ENCODE measurements at places on chromosomes 4 and X.

DNA sequence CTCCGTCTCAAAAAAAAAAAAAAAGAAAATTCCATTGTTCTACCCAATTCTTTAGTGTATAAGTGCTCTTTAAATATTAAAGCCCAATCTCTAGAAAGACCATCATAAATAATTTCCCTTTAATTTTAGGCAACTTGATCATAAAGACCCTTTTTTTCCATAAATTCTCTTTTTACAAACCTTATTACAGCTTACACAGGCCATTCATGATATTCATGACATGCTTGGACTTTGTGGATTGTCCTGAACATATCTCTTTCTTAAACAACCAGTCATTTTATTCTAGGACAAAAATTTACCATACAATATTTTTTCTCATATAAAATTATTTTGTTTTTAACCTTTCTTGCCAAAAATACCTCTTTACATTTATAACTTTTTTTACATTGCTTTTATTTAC lies 30.5 kb downstream of the TLR8 start:
- DNase-seq, result no peak

DNA sequence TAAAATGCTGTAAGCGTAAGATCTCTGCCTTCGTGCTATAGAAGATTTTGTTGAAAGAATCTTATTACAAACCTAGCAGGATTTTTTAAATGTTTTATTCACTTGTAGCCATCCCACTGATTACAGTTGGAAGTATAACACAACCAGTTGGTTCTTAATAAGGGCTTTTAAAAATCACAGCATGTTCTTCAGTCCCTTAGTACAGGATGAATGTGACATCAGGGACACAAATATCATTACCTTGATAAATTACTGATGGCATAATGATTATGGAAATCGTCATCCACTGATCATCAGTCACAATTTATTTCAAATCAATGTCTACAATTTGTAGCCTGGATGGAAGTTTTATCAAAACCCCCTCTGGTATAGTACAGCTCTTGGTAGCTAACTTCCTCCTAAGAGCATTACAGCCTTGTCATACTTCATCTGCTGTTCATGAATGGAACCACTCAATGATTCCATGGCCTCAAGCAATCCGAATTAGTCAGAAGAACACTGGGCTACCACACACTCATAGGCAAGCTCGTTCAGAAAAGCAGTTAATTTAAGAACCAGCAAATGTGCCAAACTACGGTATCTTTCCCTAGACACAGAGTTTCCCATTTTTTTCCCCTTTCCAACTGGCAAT lies 389.2 kb upstream of the TENM3 start:
- no peak for DNase-seq

DNA sequence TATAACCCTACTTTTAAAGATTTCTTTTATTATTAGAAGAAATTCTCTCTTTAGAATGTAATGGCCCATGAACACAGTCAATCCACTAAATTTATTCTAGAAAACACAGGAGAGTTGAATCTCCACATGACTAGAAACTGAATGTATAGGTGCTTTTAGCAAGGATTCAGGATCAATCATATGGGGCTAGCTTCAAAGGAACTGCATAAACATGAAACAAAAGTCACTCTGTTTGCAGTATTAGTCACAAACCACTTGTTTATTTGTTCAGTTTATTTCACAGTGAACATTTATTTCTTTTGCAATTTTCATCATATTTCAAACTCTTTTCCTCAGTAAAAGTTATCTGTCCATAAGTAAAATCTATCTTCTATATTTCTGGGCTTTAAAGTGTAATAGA lies 1604.6 kb downstream of the PCDH18 start:
- no peak for DNase-seq

DNA sequence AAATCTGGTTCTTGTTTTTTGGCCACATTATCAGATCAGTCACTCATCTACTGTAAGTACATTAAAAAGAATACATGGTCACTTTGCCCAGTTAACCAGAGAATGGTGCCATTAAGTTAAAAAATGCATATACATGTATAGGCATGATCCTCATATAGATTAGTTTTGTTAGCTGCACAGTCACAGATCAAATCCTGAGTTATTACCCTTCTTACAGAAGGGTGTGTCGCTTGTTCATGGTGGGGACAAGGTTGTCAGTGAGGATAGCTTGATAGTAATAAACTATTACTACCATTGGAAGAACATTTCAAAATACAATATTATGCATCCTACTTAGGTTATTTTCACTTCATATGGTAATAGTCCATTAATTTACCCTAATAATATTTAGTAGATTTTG lies 48.5 kb downstream of the GALNT7 start:
- no peak for DNase-seq

DNA sequence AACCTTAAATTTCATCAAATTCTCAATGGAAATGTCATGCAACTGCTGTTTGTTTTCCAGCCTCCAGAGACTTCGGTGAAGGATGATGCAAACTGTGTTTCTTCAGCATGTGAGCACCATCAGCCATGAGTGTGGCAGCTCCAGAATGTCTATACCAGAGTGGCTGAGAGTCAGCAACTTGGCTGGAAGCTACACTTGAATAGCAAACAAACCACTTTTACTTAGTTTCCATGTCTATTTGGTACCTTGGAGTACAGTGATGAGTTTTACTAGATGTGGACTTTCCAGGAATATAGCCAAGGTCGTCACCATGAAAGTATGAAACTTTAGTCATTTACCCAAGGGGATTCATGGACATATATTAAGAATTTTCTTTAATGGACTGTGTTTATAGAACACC lies 4.3 kb upstream of the IL21 start:
- no peak for DNase-seq

DNA sequence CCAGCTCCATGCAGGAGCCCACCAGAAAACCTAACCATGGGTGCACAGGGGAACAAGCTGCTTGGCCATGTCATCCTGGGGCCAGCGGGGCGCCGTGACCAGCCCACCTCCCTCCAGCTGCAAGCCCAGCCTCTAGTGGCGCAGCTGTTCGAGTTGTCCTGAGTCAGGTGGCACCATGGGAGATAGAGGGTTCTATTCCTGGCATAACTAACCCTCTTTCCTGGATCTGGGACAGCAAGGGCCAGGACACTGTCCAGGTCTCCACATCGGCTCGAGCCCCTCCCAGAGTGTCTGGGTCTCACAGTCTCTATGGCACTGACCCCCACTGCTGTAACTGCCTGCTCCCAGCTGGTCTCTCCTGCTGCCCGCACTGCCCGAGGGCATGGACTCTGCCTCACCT lies 16.7 kb downstream of the ABLIM2 start:
- DNase-seq, result no peak

DNA sequence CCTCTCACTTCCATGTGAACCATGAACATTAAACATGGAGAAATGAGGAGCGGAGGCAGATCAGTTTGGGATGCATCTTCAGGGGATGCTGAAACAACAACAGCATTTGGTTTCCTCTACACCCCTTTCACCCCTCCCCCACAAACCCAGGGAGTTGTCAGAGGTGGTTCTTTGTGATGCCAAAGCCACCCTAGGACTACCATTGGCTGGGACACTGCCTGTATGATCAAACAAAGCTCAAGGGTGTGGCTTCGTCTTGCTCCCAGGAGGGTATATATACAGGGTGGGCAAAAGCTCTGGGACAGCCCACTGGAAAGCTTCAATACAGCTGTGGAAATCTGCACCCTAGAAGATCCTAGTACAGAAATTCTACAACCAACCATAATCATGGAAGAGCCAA lies at the start of gene SPANXN4:
TSS of gene SPANXN4 (plus strand) at position 301 of the 400 bp plus-strand sequence. CDS start at position 388, 87 bp downstream.
- no peak for DNase-seq

- DNase-seq, result no peak
These were observed 196.5 kb downstream of the ARHGAP10 start for GRCh38 chr4:147928400-147928799.

GRCh38 chrX:15146515-15146914 lies 123.4 kb downstream of the ASB9 start:
- no peak for DNase-seq

GRCh38 chr4:152486429-152487389 lies 49.2 kb downstream of the FBXW7 start:
- DNase-seq, result no peak

DNA sequence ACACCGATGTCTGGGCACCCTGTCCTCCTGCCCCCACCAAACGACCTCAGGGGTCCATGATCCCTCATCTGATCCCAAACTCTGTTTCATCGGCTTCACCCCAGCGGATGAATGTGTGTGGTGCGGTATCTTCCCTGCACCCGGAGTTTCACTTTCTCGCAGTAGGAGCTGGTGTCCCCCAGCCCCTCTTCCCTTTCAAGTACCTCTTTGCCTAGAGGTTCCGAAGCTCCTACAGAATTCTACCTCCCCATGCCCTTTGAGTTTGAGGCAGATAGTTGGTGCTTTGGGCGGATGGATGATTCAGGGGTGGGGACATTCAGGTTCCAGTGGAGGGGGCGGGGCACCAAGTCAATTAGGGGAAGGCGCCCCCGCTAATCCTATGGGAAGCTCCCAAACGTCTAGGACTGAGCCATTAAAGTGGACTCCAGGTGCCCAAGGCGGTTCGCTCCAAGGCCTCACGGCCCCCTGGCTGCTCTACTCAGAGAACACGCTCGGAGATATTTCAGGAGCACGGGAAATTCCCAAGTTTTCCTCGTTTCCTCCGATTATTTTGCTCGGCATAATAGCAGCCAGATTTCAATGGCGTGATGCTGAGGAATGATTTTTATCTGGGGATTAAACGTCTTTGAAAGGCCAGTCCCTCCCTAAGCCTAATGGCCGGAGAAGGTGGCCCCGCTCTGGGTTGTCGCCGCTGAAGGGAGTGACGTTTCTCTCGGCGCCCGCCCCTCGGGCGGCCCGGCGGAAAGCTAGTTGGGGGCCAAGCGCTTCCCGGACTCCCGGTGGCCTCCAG lies 1.3 kb downstream of the MSX1 start:
- no peak for DNase-seq

- no peak for DNase-seq
These were observed 265.6 kb downstream of the KLHL13 start for GRCh38 chrX:117851025-117851424.

DNA sequence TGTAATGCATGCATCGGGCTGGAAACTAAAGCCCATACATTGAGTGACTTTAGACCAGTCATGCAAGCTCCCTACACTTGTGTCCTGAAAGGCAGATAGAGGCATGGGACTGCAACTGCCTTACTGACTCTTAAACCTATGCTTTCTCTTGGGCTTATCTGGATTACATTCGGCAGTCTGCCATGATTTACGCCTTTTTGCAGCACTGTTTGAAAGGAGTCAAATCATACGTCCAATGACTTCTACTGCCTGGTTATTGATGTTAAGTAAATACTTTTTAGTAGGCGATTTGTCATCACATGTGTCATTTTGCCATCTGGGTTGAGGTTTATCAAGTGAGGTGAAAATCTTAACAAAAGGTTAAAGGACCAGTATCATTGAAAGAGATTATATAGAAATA lies 31.5 kb downstream of the SORBS2 start:
- no peak for DNase-seq

DNA sequence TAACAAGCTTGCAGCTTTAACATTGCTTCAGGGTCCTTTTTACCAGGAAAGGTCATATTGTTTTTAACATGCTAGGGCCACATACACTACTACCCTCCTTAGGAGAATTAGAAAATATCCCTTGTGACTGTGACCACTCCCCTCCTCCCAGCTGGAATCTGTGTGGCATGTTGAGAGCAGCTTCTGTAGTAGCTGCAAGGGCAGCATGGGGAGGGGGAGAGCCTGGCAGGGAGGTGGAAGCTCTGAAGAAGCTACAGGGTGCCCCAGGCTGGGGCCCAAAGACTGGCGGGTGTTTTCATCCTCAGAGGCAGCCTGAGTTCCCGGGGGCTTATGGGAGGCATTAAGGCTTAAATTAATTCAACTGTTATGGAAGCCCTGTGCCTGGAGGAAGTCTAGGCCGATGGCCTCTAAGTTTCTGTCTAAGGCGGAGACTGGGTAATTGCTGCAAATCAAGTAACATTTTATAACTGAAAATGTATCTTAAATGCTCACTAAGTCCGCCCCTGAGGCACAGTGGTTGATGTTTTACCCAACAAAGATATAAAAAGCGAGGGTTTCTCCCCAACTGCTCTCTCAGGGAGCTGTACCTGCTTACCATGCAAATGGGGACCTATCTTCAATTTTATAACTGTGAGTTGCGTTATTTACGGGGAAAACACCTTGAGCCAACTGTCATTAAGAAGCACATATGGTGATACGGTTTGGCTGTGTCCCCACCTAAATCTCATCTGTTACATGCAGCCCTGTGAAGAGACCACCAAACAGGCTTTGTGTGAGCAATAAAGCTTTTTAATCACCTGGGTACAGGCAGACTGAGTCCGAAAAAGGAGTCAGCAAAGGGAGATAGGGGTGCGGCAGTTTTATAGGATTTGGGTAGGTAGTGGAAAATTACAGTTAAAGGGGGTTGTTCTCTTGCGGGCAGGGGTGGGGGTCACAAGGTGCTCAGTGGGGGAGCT lies 37.4 kb upstream of the STS start:
- DNase-seq, result no peak

DNA sequence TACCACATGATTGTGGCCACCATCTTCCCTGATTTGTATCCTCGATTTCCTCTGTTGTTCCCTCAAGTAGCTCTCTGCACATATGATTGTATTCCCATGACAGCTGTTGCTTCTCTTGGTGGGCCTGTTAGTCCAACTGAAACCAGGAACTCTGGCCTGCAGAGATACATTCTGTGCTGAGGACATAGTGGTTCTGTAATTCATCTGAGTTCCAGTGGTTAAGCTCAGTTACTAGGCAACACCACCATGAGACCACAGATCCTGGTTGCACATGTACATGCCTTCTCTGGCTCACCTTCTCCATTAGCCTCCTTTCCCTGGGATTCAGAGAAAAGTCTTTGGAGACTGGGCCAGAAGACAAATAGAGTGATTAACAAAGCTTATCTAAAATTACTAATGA lies 172.1 kb upstream of the SLC7A11 start:
- no peak for DNase-seq

- no peak for DNase-seq
These were observed 260.7 kb downstream of the INPP4B start for GRCh38 chr4:142585411-142585810.

GRCh38 chr4:156633847-156634246 lies 337.8 kb downstream of the PDGFC start:
- no peak for DNase-seq
